ENCODE measurements at places on chromosomes 1 and 21.

DNA sequence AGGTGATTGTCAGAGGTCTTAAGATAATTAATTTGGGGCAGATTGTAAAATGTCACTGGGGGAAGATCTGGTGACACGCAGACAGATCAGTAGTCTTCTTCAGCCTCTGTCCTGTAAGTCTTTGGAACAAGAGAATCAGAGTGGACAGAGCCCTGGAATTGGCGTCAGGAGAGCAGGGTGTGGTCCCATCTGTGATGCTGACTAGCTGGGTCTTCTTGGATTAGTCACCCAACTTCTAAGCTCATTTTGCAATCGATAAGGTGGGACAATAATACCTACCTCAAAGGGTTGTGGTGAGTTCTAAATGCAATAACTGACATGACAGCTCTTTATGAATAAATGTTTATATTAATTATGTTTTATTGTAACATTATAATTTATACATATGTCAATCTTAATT lies 4.8 kb downstream of the FASLG start:
- DNase-seq: no peak

DNA sequence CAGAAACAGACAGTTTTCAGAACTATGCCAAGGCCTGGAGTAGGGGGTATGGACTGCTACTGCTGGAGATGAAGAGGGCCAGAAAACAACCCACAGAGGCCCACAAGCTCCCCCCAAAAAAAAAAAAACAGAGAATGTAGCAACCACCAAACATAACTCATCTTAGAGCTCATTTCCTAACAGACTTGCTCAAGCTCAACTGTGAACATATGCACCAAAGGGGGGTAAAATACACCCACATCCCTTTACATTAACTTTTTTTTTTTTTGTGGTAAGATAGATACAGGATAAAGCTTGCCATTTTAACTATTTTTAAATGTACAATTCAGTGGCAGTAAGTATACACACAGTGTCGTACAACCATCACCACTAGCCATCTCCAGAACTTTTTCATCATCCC lies 36.0 kb downstream of the SEC16B start:
- no peak for DNase-seq

DNA sequence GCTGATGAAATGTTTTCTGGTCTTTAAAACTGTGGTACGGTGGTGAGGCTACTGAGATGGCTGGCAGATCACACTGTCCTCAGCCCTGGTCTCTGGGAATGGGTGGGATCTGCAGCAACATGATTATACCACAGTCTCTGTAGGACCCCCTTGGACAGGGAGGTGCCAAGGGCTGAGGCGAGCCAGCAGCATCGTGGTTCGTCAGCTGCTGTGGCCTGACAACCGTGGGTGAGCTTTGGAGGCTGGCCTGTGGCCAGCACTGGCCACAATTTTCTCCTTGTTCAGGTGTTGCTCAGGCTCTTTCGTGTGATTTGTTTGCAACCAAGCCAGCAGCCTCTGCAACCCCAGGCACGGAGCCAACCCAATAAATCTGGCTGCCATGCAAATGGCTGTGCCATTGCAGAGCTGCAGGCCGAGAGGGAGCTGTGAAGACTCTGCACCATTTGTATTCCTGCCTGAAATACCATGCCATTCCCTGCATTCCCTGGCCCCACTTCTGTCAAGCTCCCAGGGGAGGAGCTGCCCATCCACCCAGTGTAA lies 70.9 kb downstream of the PCP4 start:
- no peak for DNase-seq

- no peak for DNase-seq
Observed at GRCh38 chr21:34278451-34278850, 85.4 kb upstream of the KCNE2 start.

DNA sequence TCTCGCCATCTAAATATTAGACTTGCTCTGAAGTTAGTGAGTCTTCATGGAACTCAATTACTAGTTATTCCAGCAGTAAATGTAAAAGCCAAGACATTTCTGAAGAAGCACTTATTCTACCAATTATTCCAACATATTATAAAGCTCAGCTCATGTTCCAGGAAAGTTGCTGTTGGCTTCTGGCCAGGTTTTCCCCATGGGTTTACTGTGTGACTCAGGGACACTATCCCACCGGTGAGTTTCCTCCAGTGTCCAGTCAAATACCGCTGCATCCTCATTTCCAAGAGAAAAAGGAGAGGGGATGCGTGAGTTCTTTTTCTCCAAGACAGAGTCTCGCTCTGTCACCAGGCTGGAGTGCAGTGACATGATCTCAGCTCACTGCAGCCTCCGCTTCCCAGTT lies 9.2 kb upstream of the HHIPL2 start:
- DNase-seq: no peak
